HCT116 (cell line): ENCODE measurements at places on chromosomes 5 and 9. TPM values are rescaled to one million over a fixed set of nuclear protein-coding genes. Genes with fewer than 3 reads are reported as not detected.

GRCh38 chr9:2798423-2798822 is 45.5 kb downstream of the PUM3 start:
- H3K36me3 ChIP-seq: peaks cover 54% of the 10 kb centered on the region
- no peak overlapping the region for H3K27ac ChIP-seq
- no peaks in the 10 kb centered on the region for H3K27me3 ChIP-seq
- no peak overlapping the region for H3K4me3 ChIP-seq
- H3K4me1 ChIP-seq: no peaks in the 10 kb centered on the region

GRCh38 chr9:69674716-69675438 is 2.7 kb upstream of the APBA1 start:
- no peak overlapping the region for H3K27ac ChIP-seq
- H3K4me3 ChIP-seq: no peak overlapping the region
- H3K36me3 ChIP-seq: no peaks in the 10 kb centered on the region
- H3K4me1 ChIP-seq: peaks cover 3% of the 10 kb centered on the region; the same call in 1 of the 2 replicates
- DNase-seq: no peak

- H3K4me1 ChIP-seq: peaks cover 58% of the 10 kb centered on the region
- peak overlapping the region; percentile 25; the same call in 1 of the 2 replicates for H3K27ac ChIP-seq
- H3K36me3 ChIP-seq: no peaks in the 10 kb centered on the region
- H3K27me3 ChIP-seq: no peaks in the 10 kb centered on the region
- no peak for DNase-seq
Measured at GRCh38 chr5:38601133-38601862, 44.9 kb upstream of the LIFR start.

DNA sequence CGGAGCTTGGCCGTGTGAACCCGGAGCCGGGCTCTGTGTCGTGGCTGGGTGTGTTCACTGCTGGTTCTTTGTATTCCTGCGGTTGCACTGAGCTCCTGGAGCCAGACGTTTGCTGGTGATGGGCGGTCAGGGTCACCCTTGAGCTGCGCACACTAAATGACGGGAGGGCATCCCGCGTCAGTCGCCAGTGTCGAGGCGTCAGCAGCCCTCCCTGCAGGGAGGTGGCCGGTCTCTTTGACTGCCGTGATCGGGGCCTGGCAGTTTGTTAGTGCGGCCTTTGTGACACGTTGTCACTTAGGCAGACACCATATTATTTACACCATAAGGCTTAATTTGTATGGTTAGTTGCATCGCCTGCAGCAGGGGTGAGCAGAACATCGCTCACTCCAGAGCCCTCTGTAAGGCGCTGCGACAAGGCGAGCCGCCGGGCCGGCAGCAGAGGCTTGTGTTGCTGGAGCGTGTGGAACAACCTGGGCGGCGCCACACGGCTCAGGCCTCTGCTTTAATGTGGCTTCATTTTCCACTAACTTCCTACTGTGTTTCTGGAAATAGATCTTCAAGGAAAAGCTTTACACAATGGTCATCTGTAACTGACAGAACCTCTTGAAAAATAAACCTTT is 8.3 kb downstream of the NDUFS6 start:
- no peak overlapping the region for H3K27ac ChIP-seq
- DNase-seq: no peak
- H3K4me1 ChIP-seq: no peaks in the 10 kb centered on the region
- H3K27me3 ChIP-seq: no peaks in the 10 kb centered on the region

- H3K27ac ChIP-seq: no peak overlapping the region
- no peak overlapping the region for H3K4me3 ChIP-seq
- H3K4me1 ChIP-seq: peaks cover 41% of the 10 kb centered on the region
- no peaks in the 10 kb centered on the region for H3K27me3 ChIP-seq
- no peak for DNase-seq
Measured at GRCh38 chr9:108269371-108269770, 586.4 kb downstream of the ACTL7B start.

DNA sequence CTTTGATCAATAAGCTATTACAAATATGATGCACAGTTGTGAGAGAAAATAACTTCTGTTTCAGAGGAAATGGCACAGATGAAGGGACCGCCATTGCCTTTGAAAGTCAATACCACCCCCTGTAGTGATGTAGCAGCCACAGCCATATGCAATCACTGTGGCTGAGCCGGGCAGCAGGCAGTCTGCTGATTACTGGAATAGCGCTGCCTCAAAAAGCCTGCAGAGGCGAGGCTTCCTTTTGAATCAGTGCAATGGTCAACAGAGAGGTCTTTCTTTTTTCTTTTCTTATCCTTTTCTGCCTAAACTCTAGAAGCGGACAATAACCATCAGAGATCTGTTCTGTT is 265.1 kb upstream of the TAS2R1 start:
- no peak for DNase-seq
- H3K4me3 ChIP-seq: no peak overlapping the region

- H3K36me3 ChIP-seq: no peaks in the 10 kb centered on the region
- H3K4me1 ChIP-seq: no peaks in the 10 kb centered on the region
- no peak overlapping the region for H3K27ac ChIP-seq
- no peaks in the 10 kb centered on the region for H3K27me3 ChIP-seq
- no peak overlapping the region for H3K4me3 ChIP-seq
Measured at GRCh38 chr9:88462191-88462590, 72.8 kb upstream of the NXNL2 start.

DNA sequence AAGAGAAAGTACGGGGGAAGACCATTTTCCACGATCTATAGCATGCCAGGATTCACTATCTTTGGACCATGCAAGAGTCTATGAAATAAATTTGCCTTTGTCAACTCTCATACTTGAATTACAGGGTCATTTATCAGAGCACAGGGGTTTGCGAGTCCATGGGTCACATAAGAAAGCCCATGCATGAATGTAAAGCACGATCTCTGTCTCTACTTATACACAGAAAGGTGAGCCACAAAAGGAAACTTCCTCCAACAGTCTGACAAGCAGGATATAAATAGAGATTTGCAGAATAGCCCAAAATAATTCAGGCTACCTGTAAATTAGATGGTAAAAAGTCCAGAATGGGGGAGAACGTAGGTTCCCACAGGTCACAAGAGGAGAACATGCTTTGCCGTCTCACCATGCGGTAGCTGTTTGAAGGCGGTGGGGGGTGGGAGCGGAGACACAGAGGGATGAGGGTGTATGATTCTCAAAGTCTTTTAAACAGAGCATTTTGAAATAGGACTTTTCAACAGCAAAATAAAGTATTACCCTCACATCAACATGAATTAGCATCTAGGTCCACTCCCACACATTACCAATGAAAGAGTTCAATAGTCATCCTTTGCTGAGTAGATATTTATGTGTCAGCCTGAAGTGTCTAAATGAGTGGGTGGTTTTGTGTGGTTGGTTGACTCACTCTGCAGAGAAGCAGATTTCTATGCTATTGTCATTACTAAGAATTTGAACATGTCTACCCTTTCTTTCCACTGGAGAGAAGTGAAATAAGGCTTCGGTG is 279.7 kb downstream of the EBF1 start:
- peaks cover 14% of the 10 kb centered on the region; the same call in 1 of the 2 replicates for H3K27me3 ChIP-seq
- no peak for DNase-seq
- H3K27ac ChIP-seq: no peak overlapping the region
- H3K36me3 ChIP-seq: no peaks in the 10 kb centered on the region
- H3K4me1 ChIP-seq: no peaks in the 10 kb centered on the region

DNA sequence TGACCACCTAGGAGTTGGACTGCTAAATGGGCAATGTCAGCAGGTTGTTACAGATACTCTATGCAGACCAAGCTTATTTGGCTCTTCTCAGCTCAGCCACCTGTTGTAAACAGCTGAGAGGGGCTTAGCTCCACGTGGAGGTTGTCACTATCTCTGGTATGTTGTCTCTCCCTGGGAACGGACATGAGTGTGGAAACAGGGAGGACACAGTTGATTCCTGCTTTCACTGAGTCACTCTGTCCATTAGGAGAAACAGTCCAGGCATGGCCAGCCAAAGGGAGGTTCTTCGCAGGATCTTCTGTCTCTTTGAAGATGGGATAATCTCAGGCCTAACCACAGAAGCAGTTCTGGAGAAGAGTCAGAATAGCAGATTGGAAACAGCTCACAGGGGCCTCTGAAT is 121.2 kb downstream of the PALM2AKAP2 start:
- no peak overlapping the region for H3K4me3 ChIP-seq
- no peaks in the 10 kb centered on the region for H3K4me1 ChIP-seq
- no peaks in the 10 kb centered on the region for H3K27me3 ChIP-seq
- DNase-seq: no peak

DNA sequence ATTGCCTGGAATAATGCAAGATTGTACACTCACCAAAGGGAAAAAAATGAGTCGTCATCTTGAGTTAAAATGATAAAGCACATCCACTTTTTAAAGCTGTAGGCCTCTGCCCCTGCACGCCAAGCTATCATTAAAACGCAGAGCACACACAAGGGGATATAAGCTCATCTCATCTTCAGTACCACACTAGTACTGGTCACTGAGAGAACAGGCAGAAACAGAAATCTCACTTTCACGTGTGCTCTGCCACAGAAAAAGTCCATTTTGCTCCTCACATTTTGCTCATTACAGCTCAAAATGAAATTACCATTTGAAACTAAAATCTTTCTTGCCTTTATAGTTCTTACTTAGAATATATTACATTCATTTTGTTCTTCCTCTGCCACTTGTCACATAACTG is 99.2 kb upstream of the SLC30A5 start:
- no peaks in the 10 kb centered on the region for H3K4me1 ChIP-seq
- H3K27ac ChIP-seq: no peak overlapping the region
- H3K27me3 ChIP-seq: no peaks in the 10 kb centered on the region
- no peaks in the 10 kb centered on the region for H3K36me3 ChIP-seq
- H3K4me3 ChIP-seq: no peak overlapping the region
- DNase-seq: no peak

GRCh38 chr9:79551586-79551985 is 20.2 kb upstream of the TLE4 start:
- no peak overlapping the region for H3K27ac ChIP-seq
- no peaks in the 10 kb centered on the region for H3K4me1 ChIP-seq

RETREG1 gene
- 6.0 TPM for total RNA-seq

CD274 gene
- 2.5 TPM for total RNA-seq

CNTLN gene
- total RNA-seq: 5.1 TPM

DNA sequence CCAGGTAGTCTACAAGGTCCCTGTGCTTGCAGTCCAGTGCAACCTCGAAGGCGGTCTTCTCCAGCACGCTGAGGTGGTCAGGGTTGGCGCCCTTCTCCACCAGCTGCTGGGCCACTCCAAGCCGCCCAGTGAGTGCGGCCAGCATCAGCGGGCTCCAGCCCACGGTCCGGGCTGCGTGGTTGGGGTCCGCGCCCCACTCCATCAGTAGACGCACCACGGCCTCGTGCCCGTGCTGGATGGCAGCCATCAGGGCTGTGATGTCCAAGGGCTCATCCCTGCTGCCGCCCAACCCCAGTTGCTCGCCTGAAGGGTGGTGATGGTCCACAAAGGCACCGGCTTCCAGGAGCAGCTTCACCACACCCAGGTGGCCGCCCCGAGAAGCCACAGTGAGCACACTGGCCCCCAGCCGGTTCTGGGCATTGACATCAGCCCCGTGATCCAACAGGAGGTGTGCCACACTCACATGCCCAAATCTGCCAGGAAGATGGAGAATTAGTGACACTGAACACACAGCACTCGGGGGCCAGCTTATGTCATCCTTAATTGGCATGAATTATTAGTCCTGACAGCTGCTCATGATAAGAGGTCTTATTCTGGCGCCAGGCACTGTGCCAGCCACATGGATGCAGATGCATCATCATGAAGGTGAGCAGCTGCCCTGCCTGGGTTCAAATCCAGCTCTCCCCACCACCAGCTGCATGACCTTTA is 6.1 kb downstream of the ANKS6 start:
- no peak overlapping the region for H3K4me3 ChIP-seq
- H3K27ac ChIP-seq: no peak overlapping the region
- no peaks in the 10 kb centered on the region for H3K27me3 ChIP-seq
- H3K36me3 ChIP-seq: peaks cover 7% of the 10 kb centered on the region; the same call in 1 of the 2 replicates
- DNase-seq: no peak

DNA sequence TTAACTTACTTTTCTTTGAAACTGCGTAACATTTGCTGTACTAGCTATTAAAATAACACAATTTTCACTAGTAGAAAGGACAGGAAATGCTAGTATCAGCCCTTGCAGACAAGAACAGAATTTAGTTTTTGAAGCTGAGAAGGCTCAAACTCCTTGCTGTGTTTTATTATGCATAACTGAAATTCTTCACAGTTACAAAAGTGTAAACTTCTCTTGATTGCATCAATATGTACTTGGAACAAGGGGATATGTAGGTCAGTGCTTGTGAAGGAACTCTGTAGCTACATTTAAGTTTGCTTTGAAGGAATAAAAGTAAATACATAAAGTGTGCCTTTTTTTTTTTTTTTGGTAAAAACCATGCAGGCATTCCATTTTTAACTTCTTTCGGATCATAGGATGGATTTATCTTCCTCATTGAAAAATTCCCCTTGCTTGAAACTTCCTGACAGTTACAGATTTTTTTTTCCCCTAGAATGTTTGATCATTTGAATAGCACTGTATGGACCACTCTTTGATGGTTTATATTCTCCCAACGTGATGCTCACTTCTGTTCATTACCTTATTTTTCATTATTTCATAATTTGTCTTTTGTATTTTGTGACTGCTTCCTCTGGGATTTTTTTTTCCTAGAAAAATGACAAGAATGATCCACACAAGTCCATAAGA is 94.9 kb upstream of the DAB2 start:
- no peak overlapping the region for H3K27ac ChIP-seq
- no peaks in the 10 kb centered on the region for H3K27me3 ChIP-seq
- H3K4me3 ChIP-seq: no peak overlapping the region
- H3K4me1 ChIP-seq: peaks cover 4% of the 10 kb centered on the region; the same call in 1 of the 2 replicates

DNA sequence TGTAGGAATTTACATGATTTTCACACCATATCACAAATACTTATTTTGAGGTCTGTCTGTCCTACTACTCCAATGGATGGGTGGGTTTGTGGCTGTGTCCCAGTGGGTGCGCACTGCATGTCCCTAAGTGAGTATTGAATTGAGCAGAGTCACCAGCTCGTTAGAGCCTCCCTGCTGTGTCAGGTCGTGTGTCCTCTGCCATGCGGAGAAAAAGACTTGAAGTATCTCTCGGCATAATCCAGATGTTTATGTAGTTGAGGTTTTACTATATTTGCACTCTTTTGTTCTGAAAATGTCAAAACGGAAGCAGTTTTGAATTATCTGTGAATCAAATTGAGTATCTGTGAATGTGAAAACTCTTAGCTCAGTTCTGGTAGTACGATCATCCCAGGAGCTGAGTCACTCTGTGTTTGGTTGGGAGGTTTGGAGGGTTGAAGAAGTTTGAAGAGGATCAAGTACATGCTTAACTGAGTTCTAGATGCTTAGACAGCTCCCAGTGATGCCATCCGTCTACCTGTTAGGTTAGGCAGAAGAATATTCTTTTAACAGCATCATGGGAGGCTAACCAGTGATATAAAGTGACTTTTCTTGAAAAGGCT is 194.2 kb downstream of the TENT4A start:
- no peak overlapping the region for H3K27ac ChIP-seq
- DNase-seq: no peak
- no peak overlapping the region for H3K4me3 ChIP-seq
- H3K36me3 ChIP-seq: no peaks in the 10 kb centered on the region
- H3K27me3 ChIP-seq: no peaks in the 10 kb centered on the region

- H3K4me3 ChIP-seq: no peak overlapping the region
- H3K4me1 ChIP-seq: no peaks in the 10 kb centered on the region
- DNase-seq: no peak
- no peak overlapping the region for H3K27ac ChIP-seq
- H3K27me3 ChIP-seq: peaks cover 22% of the 10 kb centered on the region
Measured at GRCh38 chr5:67283988-67284487, 87.4 kb upstream of the CD180 start.

PCA3 gene
- total RNA-seq: not detected

ORM1 gene
- 5.6 TPM for total RNA-seq

FCN2 gene
- not detected for total RNA-seq

ANKRD18A gene
- 24.2 TPM for total RNA-seq
